Fibroblast of skin of right quadriceps (primary cell): ENCODE measurements at places on chromosomes 5 and 9.
A peak's percentile ranks its signal among the peaks of the same experiment; 100 is the strongest.

DNA sequence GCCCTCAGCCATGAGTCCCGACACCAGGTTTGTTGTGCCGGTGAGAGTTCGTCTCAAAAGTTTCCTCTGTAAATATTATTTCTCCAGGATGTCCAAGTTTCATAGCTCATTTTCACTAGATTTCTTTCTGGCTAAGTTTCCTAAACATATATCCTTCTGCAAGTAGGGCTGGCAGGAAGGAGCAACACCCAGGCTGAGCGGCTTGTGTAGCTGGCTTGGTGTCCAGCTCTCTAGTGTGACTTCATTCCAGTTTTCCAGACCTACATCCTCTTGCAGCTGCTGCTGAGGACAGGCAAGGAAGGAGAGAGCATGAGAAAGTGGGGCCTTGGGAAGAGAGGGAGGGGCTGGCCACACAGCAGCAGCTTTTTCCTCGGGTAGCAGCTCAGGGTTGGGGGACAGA, 80.3 kb downstream of the FGF1 start:
- no peak for DNase-seq

- DNase-seq = no peak
Observed at GRCh38 chr5:111667128-111667736, 89.8 kb downstream of the NREP start.

DNA sequence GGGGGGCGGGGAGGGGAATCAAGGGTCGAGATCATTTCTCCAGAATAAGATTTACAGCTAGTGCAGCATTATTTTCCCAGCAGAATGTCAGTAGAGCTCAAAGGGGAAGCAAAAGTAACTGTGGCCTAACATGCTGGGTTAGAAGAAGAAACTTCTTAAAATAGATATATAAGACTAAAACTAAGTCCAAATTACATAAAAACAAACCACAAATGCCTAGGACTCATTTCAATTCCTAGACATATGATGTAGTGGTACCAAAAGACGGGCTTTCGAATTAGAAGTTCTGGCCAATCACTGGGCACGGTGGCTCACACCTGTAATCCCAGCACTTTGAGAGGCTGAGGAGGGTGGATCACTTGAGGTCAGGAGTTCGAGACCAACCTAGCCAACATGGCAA, 20.8 kb upstream of the MELK start:
- DNase-seq = no peak

GRCh38 chr9:104286799-104287198, 192.7 kb downstream of the SMC2 start:
- peak; percentile 42 for DNase-seq

- peak; percentile 72 for DNase-seq
Observed at GRCh38 chr5:111454198-111454622, 58.1 kb downstream of the STARD4 start.

DNA sequence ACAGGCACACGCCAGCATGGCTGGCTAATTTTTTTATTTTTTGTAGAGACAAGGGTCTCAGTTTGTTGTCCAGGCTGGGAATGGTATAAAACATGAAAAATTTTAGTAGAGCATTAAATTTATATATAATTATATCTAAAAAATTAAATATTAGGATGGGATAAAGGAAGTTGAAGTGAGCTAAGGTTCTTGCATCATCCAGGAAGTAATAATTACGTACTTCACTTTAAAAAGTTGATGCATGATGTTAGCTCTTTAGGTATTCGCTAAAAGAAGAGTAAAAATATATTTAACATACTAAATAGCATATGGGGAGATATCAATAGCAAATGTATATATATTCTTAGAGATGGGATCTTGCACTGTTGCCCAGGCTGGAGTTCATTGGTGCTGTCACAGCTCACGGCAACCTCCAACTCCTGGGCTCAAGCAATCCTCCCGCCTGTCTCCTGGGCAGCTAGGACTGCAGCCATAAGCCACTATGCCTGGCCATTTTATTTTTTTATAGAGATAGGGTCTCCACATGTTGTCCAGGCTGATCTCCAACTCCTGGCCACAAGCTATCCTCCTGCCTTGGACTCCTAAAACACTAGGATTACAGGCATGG, 12.3 kb downstream of the DCAF10 start:
- no peak for DNase-seq

- no peak for DNase-seq
Observed at GRCh38 chr5:67192719-67193438, 3.7 kb downstream of the CD180 start.

DNA sequence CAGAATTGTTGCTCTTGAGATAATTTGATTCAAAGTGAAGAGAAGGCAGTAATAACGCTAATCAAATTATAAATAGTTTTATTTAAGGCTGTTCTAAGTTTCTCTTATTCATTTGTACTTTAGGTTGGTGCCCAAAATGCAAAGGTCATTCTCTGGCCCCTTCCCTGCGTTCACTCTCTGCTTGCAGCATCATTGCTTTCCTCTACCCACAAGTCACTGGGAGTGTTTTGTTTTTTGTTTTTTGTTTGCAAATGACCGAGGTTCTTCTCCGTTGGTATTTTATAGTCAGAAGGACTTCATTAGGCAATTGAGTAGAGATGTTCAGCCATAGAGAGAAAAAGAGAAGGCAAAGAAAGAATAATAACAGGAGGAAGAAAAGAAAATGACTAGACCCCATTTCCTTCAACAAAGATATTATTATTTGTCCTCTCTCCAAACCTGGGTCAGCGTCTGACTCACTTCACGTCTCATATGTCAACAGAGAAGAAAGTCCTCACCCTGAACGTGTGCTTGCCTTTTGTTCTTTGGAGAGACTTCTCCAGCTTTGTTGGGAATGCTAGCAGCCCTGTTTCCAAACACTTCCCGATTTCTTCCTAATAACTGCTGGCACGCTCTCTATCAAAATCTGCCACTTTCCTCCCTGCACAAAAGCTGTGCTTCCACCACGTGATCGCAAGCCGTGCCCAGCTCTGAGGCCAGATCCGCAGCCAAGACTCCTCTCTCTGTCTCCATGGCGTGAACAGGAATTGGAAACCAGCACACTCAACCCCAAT, 119.8 kb downstream of the EBF1 start:
- DNase-seq = peak; percentile 48

GRCh38 chr5:67724412-67725135, 491.0 kb upstream of the PIK3R1 start:
- DNase-seq = no peak

DNA sequence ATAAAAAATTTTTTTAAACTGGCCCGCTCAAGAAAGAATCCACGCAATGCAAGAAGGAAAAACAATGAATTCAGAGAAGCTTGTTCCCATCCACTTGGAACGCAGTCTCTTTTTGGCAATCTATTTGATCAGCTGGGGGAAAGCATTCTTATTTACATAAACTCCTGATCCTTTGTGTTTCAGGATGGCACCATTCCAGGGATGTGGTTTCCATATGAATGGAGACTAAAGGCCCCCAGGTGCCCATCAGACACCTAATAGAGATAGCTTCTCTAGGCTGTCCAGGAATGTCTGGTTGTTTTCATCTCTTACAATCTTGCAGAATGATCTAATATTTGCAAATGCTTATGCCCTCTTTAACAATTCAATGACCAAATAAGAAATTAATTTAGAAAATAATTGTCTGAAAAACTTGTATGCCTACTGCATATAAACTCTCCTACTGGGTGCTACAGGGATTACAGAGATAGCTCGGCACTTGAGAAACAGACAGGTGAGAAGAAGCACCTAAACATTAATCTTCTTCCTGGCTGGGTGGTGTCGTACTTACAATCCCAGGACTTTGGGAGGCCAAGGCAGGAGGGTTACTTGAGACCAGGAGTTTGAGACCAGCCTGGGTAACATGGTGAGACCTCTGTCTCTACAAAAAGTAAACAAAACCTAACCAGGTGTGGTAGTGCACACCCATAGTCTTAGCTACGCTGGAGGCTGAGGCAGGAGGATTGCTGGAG, 3.0 kb upstream of the RASGRF2 start:
- DNase-seq = no peak

GRCh38 chr9:87570000-87570908, 72.6 kb downstream of the DAPK1 start:
- DNase-seq = no peak

DNA sequence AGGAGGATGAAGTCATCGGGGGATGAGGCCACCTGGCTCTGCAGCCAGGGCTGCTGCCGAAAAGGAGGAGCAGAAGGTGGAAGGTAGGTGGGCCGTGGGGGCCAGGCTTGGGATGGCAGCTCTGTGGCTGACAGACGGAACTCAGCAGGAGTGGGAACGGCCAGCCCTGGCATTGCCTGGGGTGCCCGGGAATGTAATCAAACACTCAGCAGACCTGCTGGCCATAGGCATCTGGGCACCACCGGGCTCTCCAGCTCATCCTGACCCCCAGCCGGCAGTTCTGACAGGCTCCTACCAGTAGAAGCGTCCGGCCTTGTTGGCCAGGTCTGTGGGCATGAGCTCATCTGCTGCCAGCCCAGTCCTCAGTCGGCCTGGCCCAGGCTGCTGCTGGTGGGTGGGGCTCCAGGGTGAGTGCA, 4.3 kb upstream of the FAT2 start:
- DNase-seq = no peak

DNA sequence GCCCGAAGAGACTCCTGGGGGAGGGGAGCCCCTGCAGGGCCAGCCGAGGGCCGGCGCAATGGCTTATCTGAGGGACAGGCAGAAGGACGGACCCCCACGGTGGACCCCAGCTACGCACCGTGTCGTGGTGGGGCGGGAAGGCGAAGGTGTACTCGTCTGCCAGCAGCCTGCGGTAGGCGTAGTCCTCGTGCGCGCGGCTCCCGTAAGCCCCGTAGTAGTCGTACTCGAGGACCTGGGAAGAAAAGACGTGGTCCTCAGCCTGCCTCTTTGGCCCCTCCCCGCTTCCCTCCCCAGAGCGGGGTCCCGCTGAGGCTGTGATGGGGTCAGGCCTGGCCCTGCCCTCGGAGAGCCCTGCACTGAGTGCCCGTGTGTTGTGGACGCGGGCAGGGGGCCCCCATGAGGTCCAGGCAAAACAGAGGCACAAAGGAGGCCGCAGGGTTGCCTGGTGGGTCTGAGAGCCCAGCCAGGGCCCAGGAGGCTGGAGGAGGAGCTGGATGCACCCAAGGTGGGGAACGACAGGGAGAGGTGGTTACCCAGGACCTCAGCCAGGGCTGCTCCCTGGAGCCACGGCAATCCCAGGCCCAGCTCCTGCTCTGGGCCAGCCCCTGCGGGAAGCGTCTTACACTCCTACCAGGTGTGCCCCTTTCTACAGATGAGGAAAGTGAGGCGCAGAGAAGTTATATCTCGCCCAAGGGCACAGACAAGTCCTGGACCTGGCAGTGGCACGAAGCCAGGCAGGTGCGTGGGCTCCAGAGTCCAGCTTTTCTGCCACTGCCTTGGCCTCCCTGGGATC, 35.2 kb downstream of the SARDH start:
- DNase-seq = no peak

- DNase-seq = no peak
Observed at GRCh38 chr5:134463991-134464760, 52.5 kb upstream of the CDKN2AIPNL start.

GRCh38 chr5:148471379-148471778, 87.6 kb downstream of the FBXO38 start:
- DNase-seq = no peak

- DNase-seq = no peak
Observed at GRCh38 chr5:44495280-44495679, 106.1 kb upstream of the FGF10 start.

DNA sequence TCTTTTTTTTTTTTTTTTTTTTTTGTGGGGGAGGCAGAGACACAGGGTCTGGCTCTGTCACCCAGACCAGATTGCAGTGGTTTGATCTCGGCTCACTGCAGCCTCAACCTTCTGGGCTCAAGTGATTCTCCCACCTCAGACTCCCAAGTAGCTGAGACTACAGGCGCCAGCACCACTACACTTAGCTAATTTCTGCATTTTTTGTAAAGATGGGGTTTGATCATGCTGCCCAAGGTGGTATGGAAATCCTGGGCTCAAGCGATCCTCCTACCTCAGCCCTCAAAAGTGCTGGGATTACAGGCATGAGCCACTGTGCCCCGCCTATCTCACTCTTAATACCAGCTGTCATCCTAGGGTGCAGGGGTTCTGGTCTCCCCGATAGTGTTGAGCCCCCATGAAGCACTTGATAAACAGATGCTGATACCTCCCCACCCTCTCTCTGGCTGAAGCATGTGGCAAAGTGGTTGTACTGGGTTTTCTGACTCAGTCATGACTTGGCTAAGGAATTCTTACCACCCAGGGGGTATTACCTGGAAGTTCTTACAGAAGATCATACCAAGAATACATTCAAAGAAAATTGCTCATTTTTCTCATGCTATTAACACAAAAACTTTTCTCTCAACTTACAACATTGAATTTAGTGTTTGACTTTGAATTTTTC, 110.2 kb upstream of the DAPK1 start:
- peak; percentile 21 for DNase-seq

GRCh38 chr5:142445266-142445665, 120.4 kb upstream of the SPRY4 start:
- DNase-seq = no peak

DNA sequence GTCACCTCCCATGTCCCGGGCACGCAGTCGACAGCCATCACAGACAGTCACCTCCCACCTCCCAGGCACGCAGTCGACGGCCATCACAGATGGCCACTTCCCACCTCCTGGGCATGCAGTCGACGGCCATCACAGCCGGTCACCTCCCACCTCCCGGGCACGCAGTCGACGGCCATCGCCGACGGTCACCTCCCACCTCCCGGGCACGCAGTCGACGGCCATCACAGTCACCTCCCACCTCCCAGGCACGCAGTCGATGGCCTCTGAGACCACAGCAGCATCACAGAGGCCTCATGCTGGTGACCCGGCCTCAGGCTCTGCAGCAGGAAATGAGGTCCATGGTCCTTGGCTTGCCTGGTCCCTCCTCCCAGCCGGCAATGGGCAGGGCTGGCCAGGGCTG, 5.5 kb upstream of the SLC6A19 start:
- no peak for DNase-seq

DNA sequence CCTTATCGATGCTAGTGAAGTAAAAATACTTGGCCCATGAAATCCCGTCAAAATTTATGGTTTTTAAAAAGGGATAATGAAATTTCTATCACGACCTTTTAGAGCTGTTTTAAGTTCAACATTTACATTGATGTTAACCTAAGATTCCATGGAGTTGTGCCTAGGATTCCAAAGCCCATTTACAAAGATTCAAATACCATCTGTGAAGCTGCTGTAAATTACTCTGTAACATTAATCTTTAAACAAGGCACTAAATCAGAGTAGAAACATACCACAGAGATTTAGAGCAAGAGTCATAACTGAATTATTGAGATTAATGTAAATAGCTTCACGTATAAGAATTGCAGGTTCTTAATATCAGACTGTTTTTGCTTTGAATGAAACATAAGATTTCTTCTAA, 17.7 kb downstream of the POU5F2 start:
- DNase-seq = peak; percentile 8

- DNase-seq = peak; percentile 5
Observed at GRCh38 chr9:32783168-32783891, at the start of gene TMEM215. Gene TMEM215 (plus strand): TSS chr9:32783540. CDS start chr9:32784184, 644 bp downstream.

DNA sequence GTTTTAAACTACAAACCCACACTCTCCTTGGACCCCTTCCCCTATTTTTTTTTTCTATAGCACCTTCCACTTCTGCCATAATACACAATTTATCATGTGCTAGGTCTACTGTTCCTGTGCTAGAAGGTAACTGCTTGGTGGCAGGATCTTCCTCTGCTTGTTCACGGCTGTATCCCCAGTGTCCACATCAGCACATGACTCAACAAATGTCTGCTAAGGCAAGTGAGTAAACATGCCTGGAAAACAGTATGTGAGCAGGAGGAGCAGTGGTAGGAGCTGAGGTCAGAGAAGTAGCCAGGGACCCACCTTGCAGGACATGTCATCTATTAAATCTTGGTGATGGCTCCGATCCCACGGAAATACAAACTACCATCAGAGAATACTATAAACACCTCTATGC, 79.4 kb downstream of the AUH start:
- no peak for DNase-seq

GRCh38 chr5:79871364-79872120, 119.5 kb downstream of the MTX3 start:
- DNase-seq = no peak
